CD4-positive, alpha-beta T cell (primary cell): ENCODE measurements at places on chromosomes 1 and 21. TPM values are rescaled to one million over a fixed set of nuclear protein-coding genes. Genes with fewer than 3 reads are reported as not detected.

Gene MYOG
- not detected for total RNA-seq

Gene SLC44A5
- total RNA-seq: not detected

Gene S100A8
- total RNA-seq: 23.8 TPM

Gene FCGR1A
- 0.17 TPM for total RNA-seq

GRCh38 chr1:101370488-101370887, 133.7 kb downstream of the S1PR1 start:
- H3K27ac ChIP-seq: no peak overlapping the region
- no peaks in the 10 kb centered on the region for H3K36me3 ChIP-seq
- no peak overlapping the region for H3K4me3 ChIP-seq
- H3K27me3 ChIP-seq: no peaks in the 10 kb centered on the region

DNA sequence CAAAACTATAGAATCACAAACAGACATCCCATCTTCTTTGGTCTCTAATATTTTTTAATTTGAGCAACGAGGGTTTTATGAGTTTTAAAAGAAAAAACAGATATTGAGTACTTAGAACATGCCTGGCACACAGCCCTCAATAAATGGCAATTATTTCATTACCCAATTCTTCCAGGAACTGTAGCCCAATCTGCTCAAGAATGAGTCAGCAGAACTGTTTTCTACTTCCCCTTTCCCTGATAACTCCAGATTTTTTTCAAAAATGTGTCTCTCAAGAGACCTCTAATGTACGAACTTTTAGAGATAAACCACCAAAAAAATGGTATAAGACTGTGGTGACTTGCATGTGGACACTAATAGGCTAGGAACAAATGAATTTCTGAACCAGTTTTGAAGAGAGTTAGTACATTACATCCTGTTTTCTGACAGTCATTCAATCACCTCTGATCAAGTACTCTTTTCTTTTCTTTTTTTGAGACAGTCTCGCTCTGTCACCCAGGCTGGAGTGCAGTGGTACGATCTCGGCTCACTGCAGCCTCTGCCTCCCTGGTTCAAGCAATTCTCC, 11.5 kb downstream of the ABL2 start:
- no peak overlapping the region for H3K4me3 ChIP-seq
- H3K27me3 ChIP-seq: no peaks in the 10 kb centered on the region
- H3K36me3 ChIP-seq: peaks cover 15% of the 10 kb centered on the region
- H3K4me1 ChIP-seq: no peaks in the 10 kb centered on the region
- no peak overlapping the region for H3K27ac ChIP-seq

DNA sequence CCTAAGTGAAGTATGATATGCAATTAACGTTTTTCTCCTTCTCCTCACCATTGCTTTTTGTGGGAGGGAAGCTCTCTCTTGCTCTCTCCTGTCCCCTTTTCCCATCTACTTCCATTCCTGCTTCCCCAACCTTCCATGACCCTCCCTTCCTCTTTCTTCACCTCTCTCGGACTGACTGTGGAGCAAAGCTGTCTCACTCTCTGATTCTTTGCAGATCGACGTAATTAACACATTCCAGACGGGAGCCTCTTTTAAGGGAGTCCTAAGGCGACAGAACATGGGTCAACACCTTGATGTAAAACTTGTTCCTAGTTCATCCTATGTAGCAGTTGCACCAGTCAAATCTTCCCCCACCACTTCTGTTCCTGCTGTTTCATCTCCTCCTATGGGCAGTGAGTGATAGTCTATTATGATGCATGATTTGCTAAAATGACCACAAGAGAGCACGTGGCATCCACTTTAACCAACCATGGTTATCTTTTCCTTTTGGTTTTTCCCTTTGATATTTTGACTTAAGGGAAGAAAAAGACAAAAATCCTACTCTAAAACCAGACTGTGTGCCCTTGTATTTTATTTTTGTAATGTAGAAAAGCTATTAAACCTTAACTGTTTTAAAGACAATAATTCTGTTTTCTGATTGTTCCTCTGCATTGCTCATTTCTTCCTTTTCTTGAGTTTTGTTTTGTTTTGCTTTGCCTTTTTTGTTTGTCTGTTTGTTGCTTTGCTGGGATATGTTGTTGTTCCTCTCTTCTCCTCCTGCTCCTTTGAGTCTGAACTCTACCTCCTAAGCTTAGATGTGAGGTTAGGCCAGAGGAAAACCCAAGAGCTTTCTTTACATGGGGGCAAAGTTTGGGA, 31.7 kb upstream of the LAX1 start:
- H3K27ac ChIP-seq: no peak overlapping the region
- H3K36me3 ChIP-seq: peaks cover 72% of the 10 kb centered on the region
- no peaks in the 10 kb centered on the region for H3K27me3 ChIP-seq

DNA sequence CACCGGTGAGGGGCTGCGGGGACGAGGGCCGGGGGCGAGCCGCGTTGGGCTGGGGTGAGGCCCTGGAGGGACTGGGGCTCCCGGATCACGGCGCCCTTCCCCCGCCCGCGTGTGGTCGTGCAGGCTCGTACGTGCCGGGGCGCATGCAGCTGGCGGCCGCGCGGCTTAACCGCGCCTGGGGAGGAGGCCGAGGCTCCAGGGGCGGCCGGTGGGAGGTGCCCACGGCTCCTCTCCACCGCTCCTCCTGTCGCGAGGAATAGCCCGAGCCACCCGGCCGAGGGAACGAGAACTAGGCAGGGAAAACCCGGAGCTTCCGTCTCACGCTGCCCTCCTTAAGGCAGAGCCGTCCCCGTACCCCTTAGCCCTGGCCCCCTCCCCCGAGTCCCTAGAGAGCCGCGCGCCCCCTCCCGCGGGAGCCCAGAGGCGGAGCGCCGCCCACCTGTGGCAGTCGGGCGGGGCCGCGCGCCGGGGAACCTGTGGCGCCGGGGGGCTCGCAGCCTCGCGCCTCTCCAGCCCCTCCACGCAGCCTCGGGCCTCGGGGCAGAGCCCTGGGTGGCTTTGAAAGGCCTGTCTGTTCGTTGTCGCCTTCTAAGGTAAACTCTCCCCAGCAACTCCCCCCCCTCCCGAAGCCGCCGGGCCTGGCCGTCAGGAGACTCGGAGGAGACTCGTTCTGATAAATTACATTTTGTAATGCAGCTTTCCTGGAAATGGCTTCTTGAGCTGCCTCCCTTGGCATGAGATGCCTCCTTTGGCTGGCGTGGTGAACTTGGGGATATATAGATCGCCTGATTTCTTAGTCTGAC, 746 bp downstream of the AK4 start:
- no peak overlapping the region for H3K27ac ChIP-seq
- peak overlapping the region; percentile 45 for H3K4me3 ChIP-seq
- H3K36me3 ChIP-seq: no peaks in the 10 kb centered on the region
- H3K4me1 ChIP-seq: peaks cover 17% of the 10 kb centered on the region
- peaks cover 29% of the 10 kb centered on the region for H3K27me3 ChIP-seq

- no peak overlapping the region for H3K27ac ChIP-seq
- no peaks in the 10 kb centered on the region for H3K36me3 ChIP-seq
- DNase-seq: no peak
- no peak overlapping the region for H3K4me3 ChIP-seq
- H3K27me3 ChIP-seq: no peaks in the 10 kb centered on the region
Observed at GRCh38 chr1:177569476-177569875, 398.7 kb downstream of the BRINP2 start.

DNA sequence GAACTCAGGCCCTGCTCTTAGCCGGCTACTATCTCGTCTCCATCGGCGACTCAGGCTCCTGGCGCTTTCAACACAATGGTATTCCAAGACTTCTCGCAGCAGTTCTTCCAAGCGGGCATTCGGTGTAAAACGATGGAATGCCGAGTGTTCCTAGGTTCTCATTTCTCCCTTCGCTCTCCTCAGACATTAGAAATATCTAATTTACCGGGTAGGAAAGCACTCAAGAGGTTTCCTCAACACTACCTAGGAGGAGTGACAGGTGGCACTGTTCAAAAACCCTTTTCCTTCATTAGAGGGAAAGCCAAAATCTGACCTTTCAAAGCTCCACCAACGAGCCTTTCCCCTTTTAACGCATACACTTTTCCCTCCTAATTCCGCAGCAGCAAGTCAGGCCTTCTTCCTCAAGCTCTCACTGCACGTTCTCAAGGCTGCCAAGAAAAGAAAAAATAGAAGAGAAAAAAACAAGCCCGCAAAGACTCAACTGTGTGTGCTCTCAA, 601 bp downstream of the UBE2G2 start:
- H3K36me3 ChIP-seq: peaks cover 37% of the 10 kb centered on the region
- H3K27me3 ChIP-seq: no peaks in the 10 kb centered on the region
- no peak for DNase-seq
- peaks cover 28% of the 10 kb centered on the region for H3K4me1 ChIP-seq
- peak overlapping the region; percentile 66 for H3K27ac ChIP-seq

DNA sequence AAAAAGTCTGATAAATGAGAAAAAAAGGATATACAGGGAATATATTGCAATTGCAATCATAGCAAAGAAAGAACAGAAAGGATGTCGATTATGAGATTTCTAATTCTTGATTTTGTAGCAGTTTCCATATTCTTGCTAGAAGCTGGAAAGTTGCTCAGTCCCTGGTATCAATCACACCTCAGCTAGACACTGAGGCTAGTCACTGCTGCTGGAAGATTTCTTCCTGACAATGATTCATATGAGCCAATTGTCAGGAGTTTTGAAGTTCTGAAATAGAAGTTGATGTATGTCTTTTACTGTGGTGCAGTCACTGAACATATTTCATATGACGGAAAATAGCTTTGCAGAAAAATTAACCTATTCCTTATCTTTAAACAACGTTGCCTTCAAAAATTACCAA, 208.4 kb upstream of the C1orf105 start:
- no peak overlapping the region for H3K27ac ChIP-seq
- H3K4me1 ChIP-seq: no peaks in the 10 kb centered on the region

DNA sequence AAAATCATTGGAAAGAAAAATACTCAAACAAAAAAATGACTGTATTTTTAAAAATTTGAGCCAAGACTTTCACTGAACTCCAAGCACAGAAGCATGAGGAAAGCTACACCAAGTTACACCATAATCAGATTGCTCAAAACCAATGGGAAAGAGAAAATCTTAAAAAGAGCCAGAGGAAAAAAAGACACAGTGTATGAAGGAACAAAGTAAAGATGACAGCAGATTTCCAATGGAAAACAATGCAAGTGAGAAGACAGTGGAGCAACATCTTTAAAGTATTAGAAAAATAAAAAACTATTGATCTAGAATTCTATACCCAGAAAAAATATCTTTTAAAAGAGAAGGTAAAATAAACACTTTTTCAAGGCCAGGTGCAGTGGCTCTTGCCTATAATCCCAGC, 147.8 kb upstream of the ZBTB40 start:
- no peaks in the 10 kb centered on the region for H3K36me3 ChIP-seq
- H3K27me3 ChIP-seq: peaks cover 29% of the 10 kb centered on the region
- H3K4me3 ChIP-seq: no peak overlapping the region
- DNase-seq: no peak
- H3K4me1 ChIP-seq: no peaks in the 10 kb centered on the region
- H3K27ac ChIP-seq: no peak overlapping the region

GRCh38 chr1:198841477-198841876, 202.6 kb downstream of the PTPRC start:
- no peaks in the 10 kb centered on the region for H3K27me3 ChIP-seq
- no peak overlapping the region for H3K27ac ChIP-seq
- no peaks in the 10 kb centered on the region for H3K36me3 ChIP-seq

DNA sequence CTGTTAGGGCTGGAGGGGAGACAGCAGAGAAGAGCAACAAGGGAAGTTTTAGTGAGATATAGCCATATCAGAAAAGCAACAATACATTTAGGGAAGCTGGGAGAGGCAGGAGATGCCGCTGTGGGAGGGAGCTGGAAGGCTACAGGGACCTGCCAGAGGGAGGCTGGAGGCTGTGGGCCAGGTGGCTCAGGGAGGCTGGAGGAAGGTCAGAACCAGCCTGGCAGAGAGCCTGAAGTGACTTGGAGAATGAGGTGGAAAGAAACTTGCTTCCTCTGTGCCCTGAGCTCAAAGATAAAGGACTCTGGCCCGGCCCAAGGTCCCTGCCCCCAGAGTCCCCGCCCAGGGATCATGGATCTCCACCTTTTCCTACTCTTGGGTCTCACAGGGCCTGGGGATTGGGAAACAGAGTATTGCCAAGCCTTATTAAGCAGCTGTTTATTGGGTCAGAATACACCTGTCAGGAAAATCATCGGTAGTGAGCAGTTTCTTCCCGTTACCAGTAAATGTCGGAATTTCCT, 85.9 kb downstream of the KIF26B start:
- DNase-seq: no peak
- no peaks in the 10 kb centered on the region for H3K27me3 ChIP-seq
- no peaks in the 10 kb centered on the region for H3K4me1 ChIP-seq
- no peak overlapping the region for H3K27ac ChIP-seq
- H3K4me3 ChIP-seq: no peak overlapping the region
- no peaks in the 10 kb centered on the region for H3K36me3 ChIP-seq

- no peaks in the 10 kb centered on the region for H3K27me3 ChIP-seq
- H3K4me3 ChIP-seq: no peak overlapping the region
- H3K27ac ChIP-seq: no peak overlapping the region
Observed at GRCh38 chr1:53135735-53136114, 6.7 kb downstream of the SLC1A7 start.

GRCh38 chr1:192579010-192579738, 3.6 kb downstream of the RGS1 start:
- H3K4me3 ChIP-seq: peak overlapping the region; percentile 46
- DNase-seq: no peak
- peaks cover 4% of the 10 kb centered on the region for H3K4me1 ChIP-seq
- no peaks in the 10 kb centered on the region for H3K27me3 ChIP-seq
- no peak overlapping the region for H3K27ac ChIP-seq

DNA sequence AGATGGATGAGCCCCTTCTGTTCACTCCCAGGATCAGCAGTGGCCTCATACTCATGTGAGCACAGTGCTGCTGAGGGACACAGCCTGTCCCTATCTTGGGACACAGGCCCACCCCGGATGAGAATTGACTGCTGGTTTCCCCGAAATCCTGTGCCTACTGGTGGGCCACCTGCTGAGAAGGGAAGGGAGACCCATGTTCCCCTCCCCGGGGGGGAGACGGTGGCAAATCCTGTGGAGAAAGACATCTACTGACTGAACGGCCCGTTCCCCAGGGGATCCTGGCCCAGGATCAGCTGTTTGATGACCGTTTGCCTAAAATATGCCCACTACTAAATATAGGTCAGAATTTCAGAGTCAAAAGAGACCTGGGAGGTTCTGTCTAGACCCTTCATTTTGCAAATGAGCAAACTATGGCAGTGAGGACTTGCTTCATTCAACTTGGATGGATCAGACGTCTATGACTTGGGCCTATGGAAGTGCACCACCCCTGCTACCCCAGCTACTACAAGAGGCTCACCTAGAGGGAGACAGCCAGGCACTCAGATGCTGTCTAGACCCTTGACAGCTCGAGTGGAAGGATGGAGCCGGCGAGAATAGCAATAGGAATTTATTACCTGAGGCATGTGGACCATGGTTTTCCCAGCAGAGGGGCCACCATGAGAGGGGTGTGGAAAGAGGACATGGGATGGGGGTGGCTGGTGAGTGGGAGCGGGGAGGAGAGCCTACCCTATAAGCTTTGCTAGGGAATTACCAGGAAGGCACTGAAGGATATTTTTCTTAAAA, 15.6 kb upstream of the THEMIS2 start:
- no peak overlapping the region for H3K27ac ChIP-seq
- no peaks in the 10 kb centered on the region for H3K27me3 ChIP-seq
- peaks cover under 1% of the 10 kb centered on the region for H3K36me3 ChIP-seq
- no peak overlapping the region for H3K4me3 ChIP-seq
- no peak for DNase-seq
- H3K4me1 ChIP-seq: peaks cover 14% of the 10 kb centered on the region
